Activated CD4-positive, alpha-beta T cell treated with anti-CD3 and anti-CD28 coated beads for 36 hours (primary cell): ENCODE measurements at places on chromosomes 5 and 9.
A peak's percentile ranks its signal among the peaks of the same experiment; 100 is the strongest.

DNA sequence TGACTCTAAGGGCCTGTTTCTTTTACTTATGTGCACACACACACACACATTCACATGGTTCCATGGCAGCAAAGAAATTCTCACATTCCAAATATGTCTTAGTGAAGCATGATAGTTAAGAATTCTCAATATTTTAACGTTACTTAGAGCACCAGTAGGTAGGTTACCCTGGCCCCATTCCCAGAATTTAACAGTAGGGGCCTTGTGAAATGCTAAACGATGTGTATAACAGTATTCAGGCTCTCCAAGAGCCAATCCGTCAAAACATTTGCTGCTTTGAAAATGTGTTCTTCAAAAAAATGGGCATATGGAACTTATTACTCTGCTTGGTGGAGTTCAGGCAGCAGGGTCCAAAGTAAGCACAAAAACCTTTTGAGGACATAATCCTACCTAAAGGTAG lies 93.7 kb upstream of the DAB2 start:
- DNase-seq: no peak

- DNase-seq: peak; percentile 18
Measured at GRCh38 chr5:6261668-6262067, 116.7 kb downstream of the MED10 start.

DNA sequence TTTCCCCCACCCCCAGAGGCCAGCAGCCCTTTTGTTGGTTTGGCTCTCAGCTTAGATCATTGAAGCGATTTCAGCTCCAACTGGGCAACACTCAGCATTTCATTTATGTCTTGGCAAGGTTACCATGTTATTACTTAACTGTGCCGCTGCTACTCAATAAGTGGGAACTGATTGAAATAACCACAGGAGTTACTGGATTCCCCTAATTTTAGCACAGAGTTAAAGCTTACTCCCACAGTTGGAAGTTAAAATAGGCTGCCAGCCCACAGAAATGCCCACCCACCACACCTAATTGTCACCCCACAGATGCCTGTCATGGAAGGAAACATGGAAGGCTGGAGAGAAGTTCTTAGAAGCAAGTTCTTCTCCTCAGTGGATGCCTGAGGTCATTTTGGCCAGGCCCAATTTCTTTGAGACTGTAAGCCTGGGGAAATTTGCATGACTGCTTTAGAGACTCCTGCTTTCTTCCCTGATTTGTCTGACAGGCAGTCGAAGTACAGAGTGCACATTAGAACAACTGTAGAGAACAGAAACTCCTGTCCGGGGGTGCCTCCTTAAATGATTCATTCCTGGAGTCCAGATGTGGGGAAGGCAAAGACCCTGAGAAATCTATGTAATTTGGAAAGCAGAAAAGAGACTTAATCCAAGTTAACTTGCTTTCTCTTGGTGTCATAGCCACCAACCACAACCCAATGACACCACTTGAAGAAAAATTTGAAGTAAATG lies 370.0 kb downstream of the ZSWIM6 start:
- no peak for DNase-seq

DNA sequence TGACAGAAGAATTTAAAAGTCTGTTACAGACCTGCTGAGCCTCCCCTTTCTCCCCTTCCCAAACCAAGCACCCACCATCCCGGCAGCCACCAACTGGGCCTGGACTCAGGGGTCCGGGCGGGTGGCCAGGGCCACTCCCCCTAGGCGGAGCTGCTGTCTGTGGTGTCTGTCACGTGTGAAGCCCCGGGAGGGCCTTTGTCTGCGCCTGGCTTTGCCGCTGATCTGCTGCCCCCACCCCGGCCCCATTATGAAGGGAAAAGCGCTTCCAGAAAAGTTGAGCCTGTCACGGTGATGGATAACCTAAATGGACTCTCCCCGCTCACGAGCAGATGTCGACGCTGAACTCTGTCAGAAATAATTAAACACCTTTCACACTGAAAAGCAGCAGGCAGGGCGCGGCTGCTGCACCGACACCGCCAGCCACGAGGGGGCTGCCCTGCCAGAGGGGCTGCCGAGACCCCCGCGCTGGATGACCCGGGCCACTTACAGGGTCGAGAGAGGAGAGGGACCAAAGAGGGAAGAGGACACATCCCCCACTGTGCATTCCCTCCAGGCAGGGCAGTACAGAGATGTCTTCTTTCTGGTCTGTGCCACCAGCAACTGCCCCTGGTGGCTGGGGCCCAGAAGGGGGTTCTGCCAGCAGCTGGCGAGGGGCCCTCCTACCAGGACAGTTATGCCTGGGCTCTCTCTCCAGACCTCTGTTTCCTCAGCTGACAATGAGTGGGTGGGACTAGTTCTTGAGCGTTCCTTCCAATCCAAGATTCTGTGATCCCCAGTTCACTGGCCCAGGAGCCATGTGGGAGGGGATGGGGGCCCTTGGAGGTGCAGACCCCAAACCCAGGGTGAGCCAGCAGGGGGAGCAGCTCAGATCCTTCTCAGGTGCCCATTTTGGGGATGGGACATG lies 36.0 kb upstream of the BARHL1 start:
- DNase-seq: no peak

- DNase-seq: no peak
Measured at GRCh38 chr5:171422902-171423663, 3.6 kb downstream of the FGF18 start.

DNA sequence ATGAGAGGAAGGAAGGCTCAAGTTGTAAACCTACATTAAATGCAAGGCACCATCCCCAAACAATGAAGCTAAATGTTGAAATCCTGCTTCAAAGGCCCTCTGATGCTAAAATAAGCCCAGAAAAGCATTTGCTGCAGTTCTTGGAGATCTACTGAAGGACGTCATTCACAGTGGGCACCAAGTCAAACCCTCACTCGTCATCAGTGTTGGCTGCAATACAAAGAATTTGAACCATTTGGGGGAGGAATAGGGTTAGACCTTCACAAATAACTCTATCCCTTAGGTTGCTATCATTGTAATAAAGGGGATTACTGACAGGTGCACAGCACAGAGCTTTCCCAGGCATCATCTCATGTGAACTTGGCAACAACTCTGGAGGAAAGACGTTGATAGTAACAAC lies 9.3 kb upstream of the MEGF9 start:
- DNase-seq: no peak

GRCh38 chr9:132768932-132769905 lies 99.0 kb downstream of the GTF3C4 start:
- peak; percentile 82 for DNase-seq

- DNase-seq: no peak
Measured at GRCh38 chr5:77709993-77710685, 66.0 kb downstream of the TBCA start.

- no peak for DNase-seq
Measured at GRCh38 chr5:142262683-142263082, 62.1 kb downstream of the SPRY4 start.

DNA sequence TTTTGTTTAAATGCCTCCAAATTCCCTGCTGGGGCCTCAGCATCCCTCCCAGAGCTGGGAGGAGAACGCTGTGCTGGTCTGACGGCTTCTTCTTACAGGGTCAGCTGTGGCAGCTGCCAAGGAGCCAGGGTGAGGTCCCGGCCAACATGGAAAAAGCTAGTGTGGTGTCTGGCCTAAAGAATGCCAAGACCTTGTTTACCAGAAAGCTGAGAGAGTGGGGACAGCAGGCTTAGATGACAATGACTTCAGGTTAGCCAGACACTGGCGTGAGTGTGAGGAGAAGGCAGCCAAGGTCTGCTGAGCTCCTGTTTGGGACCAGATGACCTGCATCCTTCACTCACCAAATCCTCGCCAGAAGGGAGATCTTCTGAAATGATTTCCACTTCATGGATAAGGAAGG lies 112.5 kb downstream of the CRB2 start:
- DNase-seq: no peak

DNA sequence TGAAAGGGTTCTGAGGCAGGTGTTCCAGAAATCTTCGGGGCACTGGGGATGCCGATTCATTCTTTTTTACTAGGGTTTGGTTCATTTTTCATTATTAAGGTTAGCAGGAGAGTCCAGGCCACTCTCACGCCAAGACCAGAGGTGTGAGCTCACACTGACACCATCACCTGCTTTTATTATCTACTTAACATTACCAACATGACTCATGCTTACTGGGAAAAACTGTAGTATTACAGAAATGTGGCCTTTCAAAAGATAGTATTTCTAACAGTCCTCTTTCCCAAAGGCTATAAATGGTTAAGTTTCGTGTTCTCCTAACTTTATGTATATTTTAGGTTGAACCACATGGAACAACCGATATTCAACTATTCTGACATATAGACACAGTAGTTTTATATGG lies 222.1 kb downstream of the ROR2 start:
- DNase-seq: no peak

- DNase-seq: peak; percentile 49
Measured at GRCh38 chr5:172150514-172151425, 37.3 kb downstream of the STK10 start.

- peak; percentile 56 for DNase-seq
Measured at GRCh38 chr5:172005708-172006320, 624 bp downstream of the FBXW11 start.

DNA sequence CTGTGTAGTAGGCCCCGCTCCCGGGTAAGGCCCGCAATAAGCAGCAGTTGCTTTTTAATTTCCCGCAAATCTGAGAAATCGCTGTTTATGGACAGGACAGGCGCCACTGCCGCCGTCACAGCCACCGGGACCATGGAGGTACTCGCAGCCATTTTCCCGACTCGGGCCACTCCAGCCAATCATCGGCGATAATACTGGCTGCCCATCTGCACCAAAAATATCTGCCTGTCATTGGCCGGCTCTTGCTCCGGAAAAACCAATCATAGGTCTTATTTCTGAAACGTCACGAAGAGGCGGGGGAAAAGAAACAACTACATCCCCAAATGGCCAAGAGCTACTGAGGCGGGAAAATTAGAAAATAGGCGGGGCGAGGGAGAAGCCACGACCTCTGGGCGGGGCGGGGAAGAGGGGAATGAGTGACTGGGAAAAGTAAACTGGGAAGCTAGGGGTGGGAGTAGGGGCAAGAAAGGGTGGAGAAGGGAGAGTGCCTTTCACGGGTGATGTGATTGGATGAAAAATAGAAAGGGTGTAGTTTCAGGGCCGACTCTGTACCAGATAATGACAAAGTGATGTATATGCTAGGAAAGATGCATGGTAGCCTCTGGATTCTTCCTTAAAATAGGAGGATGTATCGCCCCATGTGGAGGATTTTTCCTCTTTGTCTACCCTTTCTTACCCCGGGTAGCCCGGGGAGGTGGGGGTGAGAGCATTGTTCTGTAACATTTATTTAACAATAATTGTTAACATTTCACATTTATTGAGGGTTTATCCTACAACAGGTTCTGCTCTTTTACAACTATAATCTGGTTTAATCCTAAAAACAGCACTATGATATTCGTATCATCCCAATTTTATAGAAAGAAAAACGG lies at the start of gene CDC23:
TSS of gene CDC23 (minus strand) at position 163 of the 869 bp plus-strand sequence. CDS start at position 152, 11 bp downstream.
- peak; percentile 94 for DNase-seq

- no peak for DNase-seq
Measured at GRCh38 chr5:72205431-72206009, 98.2 kb downstream of the MAP1B start.

DNA sequence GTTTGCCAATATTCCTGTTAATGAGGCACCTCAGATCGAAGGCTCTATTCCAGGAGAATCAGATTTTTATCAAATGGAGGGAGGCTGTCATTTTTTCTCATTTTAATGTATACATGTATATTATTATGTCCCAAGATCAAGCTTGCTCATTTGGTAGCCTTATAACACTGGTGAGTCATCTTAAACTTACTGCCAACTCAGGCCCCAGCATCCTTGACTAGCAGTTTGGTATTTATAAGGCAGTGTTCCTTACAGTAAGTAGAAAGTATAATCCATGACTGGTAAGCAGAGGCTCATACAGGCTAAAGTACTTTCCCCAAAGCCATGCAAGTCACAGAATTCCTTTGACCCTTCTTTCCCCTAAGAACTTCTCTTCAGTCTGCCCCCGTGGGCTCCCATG lies 90.7 kb upstream of the NR3C1 start:
- DNase-seq: no peak
